ENCODE measurements at places on chromosomes 7 and 10.

DNA sequence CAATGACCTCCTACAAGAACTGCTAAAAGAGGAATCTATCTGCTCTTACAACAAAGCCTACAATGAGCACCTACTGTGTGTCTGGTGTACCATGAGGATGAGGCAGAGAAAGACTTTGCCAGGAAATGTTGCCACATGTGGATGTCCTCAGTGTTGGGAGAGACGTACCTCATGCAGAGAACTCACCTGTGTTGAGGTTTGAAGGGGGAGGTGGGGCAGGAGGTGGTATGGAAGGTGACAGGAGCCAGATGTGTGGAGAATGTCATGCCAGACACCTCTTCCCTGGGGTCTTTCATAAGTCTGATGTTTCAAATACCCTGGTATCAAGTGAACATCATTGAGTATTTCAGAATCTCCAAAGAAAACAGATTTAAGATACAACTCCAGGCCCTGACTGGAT lies 220.1 kb upstream of the RNF32 start:
- DNase-seq, result no peak

- no peak for DNase-seq
These were observed 20.4 kb upstream of the HIPK2 start for GRCh38 chr7:139798221-139798620.

- no peak for DNase-seq
These were observed at the start of gene RAPGEF5 for GRCh38 chr7:22356701-22357310. Gene RAPGEF5 (minus strand): TSS chr7:22357154. CDS start chr7:22357060, 94 bp downstream.

DNA sequence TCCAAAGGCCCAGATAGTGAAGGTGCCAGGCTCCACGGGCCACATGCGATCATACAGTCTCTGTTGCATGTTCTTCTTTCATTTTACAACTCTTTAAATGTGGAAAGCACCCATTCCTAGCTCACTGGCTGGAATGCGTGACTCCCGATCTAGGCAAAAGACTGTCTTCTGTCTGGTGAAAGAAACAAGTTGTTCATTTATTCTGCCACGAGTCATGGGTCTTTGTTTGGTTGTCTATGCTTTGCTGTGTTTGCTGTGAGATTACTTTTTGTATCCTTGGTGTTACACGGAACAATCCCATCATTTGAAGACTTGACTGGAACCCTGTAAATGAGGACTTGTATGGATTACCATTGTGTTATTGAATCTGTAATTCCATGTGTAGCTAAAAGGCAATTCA lies 41.9 kb downstream of the NPVF start:
- DNase-seq, result no peak

GRCh38 chr10:106493751-106494150 lies 670.8 kb downstream of the SORCS1 start:
- no peak for DNase-seq

GRCh38 chr10:113005380-113005779 lies 55.3 kb downstream of the TCF7L2 start:
- no peak for DNase-seq

DNA sequence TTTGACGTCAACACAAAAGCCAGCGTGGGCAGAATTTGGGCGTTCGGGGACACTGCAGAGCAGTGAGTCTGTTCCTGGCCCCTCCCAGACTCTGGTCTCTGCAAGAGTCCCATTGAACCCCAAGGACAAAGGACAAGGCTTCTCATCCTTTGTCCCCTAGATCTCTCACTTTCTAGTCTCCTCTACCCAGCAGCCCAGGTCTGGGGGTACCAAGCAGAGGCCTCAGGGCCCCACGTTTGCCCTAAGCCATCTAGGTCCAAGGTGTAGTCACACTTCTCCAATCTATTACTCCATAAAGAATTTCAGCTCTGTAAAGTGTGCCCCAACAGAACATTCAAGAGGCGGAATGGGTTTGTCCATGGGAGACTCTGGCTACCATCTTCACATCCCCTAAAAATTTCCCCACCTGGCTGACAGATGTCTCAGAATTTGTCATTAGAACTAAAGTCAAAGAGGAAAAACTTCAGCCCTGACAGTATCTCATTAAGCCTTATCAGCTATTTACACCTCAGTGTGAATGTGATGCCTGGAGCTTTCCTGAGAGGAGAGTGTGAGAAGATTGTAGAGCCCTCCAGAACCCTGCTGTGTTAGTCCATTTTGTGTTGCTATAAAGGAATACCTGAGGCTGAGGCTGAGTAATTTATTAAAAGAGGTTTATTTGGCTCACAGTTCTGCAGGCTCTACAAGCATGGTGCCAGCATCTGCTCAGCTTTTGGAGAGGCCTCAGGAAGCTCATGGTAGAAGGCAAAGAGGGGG lies 81.4 kb upstream of the HABP2 start:
- no peak for DNase-seq

DNA sequence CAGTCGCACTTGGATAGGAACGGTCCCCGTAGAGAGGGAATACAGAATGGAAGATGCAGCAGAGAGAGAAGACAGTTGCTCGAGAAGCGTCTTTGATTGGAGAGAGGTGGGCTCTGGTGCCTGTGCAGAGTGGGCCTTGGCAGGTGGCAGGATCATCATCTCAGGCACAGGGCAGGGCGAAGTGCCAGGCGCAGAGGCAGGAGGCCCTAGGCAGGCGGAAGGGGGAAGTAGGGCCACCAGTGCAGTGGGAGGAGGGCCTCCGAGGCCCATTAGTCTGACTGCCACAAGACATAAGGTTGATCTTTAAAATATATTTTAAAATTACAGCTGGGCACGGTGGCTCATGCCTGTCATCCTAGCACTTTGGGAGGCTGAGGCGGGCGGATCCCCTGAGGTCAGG lies 10.1 kb downstream of the CARD11 start:
- DNase-seq, result no peak

- no peak for DNase-seq
These were observed 11.4 kb downstream of the CYP3A4 start for GRCh38 chr7:99772565-99772964.

GRCh38 chr10:33193701-33194521 lies 140.6 kb downstream of the NRP1 start:
- DNase-seq, result no peak

- no peak for DNase-seq
These were observed 13.8 kb upstream of the PPIF start for GRCh38 chr10:79333513-79333912.

DNA sequence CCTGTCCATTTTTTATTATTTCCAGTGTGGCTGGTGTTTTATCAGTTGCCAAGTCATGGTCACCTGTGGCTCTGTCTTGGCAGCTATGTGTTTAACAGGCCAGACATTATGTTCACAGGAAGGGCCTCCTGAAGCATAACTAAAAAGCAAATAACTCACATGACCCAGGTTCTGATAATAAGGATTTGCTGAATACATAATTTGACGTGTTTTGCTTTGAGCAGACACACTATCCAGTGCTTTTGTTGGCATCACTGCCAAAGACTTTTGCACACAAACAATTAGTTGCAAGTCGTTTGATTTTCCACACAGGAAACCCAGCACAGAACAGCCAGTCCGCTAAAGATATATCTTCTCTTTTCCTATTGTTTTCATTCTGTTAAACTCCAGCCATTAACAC lies 173.6 kb downstream of the ARL4A start:
- no peak for DNase-seq

DNA sequence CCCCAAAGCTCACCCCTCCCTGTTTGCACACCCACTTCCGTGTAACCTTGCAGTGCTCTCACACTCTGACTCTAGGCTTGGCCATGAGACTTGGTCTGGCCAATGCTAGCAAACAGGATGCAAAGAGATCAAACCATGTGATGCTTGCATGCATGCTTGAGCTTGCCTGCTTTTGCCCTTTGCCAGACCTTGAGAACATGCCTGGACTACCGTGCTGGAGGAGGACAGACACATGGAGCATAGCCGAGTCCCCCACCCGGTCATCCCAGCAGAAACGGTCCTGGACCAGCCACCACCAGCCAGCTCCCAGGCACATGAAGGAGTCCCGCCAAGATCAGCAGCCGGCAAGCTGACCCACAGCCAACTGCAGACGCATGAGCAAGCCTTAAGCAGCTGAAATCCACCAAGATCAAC lies 23.4 kb downstream of the PYROXD2 start:
- DNase-seq, result no peak

GRCh38 chr7:131111081-131111576 lies 216.5 kb upstream of the MKLN1 start:
- no peak for DNase-seq

GRCh38 chr7:105229641-105230040 lies 159.1 kb downstream of the SRPK2 start:
- DNase-seq, result no peak

- DNase-seq, result no peak
These were observed 787.0 kb upstream of the C7orf33 start for GRCh38 chr7:147803606-147804005.

DNA sequence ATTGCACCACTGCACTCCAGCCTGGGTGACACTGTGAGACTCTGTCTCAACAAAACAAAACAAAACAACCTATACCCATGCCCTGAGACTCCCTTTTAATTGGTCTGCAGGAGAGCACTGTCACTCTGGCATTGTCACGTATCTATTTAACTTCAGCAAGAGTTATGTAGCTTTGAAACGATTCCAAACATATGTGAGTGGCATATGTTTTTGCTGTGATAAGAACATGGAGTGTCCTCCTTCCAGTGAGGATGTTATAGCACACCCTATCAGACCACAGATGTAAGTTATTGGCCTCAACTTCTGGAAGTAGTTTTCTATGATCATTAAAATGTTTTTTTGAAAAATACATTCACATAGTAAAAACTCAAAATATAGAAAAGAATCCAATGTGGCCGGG lies 15.5 kb upstream of the DNAJC12 start:
- no peak for DNase-seq

DNA sequence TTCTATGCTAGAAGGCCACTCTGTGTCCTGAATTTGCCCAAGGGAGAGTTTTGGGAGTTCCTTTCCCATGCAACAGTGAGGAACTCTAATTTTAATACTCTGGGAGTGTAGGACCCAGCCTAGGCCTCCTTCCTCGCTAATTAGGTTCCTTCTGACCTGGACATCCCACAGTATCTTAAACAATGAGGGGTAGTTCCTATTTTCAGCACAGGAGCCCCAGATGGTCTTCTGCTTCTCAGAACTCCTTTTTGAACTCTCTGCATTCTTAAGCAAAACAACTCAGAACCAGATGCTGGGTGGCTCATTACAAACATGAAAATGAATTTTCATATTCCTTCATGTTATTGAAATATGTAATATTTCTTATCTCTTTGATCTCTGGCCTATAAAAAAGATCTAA lies 116.9 kb downstream of the LRMDA start:
- DNase-seq, result no peak
